Suppressor macrophage treated with lipopolysaccharide for 1 hour (primary cell): ENCODE measurements at places on chromosomes 5 and 9.

- DNase-seq = no peak
Measured at GRCh38 chr5:142636093-142636492, 49.8 kb downstream of the FGF1 start.

DNA sequence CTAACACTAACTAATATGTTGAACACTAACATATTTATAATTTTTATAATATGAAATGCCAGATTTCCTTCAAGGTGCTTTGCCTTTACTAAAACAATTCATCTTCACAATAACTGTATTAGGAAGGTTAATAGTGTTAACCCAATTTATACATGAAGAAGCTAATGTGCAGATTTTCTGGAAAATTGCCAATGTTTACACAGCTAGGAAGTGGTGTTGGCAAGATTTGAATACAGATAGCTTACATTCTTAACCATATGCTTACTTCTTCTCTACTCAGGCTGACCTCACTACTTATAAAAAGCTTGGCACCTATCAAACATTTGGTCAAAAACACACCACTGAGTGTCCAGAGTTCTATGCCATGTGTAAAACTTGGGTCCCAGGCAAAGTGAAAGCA, 445.4 kb upstream of the ITGA1 start:
- no peak for DNase-seq

DNA sequence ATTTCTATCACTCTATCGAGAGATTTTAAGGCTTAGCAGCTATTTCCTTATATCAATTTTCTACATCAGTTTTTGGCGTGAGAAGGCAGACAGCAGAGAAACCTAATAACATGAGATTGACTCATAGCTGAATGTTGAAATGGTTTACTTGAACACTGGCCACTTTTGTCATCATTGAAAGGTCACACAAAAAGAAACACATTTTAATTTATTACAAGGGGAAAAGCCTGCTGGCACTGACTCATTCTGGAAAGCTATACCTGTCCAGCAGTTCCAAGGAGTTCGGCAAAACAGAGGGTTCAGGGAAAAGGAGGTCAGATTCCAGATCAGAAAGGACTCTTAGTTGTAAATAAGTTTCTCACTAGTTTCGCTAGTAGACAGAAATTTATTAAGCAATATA, 566.4 kb downstream of the DNAH5 start:
- DNase-seq = no peak

DNA sequence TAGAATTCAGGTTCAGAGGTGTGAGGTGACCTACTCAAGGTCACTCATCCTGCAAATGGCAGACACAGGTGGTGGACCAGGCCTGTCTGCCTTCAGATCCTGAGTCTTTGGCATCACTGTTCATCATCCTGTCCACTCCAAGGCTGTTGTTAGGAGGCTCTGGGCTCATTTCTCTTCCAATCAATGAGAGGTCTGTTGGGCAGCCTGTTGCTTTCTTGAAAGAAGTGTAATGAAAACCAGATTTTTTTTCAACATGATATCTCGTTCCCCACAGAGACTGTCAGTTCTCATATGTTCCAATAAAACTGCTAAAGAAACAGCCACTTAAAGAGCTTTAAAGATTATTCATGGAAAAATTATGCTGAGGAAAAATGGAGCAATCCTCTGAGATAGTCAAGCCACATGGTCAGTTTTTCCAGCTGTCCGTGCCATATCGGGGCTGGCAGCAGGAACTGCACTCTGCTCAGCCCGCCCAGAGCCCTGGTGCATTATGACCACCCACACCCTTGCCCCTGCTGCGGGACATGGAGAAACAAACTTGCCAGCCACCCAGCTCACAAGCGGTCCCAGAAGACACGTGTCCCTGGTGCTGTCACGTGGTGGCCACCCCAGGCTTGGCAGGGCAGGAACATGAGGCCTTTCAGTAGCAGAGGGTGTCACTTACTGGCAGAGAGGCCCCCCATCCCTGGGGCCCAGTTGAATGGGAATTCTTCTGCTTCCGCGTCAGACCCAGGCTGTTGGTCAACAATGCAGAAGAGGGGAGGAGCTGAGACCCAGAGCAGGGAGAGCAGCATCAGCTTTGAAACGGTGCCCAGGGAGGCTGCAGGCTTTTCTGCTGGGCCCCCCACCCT, 63.7 kb upstream of the ANGPTL2 start:
- DNase-seq = no peak

DNA sequence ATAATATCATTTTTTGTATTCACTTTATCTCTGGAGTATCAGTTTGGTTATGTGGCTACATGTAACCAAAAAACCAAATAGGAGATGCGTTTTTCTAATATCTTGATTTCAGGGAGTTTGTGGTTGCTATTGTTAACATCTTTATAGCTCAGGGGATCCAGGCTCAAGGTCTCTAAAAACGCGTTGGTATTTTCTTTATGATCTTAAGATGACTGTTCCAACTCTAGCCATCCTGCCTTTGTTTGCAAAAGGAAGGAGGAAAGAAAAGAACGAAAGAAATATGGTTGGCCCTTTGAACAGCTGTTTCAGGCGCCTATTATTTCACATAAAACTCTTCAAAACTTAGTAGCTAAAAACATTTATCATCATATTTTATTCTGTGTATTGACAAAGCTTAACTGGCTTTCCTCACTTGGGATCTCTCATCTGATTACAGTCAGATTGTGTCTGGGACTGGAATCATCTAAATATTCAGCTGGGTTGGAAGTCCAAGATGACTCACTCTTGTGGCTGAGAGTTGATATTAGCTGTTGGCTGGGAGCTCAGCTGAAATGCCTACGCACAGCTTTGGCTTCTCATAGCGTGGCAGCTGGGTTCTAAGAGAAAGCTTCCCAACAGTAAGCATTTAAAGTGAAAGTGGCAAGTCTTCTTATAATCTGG, 60.1 kb downstream of the FAM174A start:
- DNase-seq = peak; percentile 3

- no peak for DNase-seq
Measured at GRCh38 chr5:106825374-106825773, 845.4 kb downstream of the EFNA5 start.

- no peak for DNase-seq
Measured at GRCh38 chr5:131536850-131537448, 98.1 kb downstream of the RAPGEF6 start.

- DNase-seq = peak; percentile 54
Measured at GRCh38 chr5:151066920-151067319, 13.9 kb downstream of the TNIP1 start.

DNA sequence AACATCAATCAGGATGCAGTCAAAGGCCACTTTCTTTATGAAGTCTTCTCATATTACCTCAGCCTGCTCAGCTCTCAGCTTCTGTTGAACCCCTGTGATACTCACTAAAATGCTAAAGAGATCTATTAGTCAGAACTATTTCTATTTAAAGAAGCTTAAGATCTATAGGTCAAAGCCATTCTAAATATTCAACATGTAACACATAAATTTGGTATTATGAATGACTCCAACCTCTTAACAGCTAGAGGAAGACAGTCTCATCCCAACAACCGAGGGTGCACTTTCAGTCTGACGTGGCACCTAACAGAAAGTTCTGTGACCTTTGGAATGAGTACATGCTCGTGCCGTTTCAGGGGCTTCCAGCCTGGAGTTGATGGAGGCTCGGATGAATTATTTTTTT, 301.5 kb upstream of the VLDLR start:
- no peak for DNase-seq

DNA sequence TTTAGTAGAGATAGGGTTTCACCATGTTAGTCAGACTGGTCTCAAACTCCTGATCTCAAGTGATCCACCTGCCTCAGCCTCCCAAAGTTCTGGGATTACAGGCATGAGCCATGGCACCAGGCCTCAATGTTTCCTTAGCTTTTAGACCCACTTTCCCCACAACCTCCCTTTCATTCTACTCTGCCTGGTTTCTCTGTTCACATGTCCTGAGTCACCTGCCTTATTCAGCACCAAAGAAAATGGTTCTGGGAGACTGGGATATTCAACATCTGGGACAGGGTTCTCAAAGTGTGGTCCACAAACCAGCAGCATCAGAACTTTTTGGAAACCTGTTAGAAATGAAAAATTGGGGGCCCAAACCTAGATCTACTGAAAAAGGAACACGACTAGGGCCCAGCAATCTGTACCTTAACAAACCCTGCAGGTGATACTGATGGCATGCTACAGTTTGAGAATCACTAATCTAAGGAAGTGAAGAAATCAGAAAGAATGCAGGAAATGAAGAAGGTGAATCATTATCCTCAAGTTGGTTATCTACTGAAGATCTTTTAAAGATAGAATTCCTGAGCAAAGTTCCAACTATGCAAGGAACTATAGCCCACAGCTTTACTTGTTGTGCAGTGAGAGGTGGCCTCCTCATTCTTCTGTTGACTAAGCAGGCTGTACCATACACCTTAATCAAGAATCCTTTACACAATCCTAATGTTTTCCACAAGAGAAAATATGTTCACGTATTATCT, 51.8 kb upstream of the CTNNAL1 start:
- no peak for DNase-seq

- no peak for DNase-seq
Measured at GRCh38 chr9:17888066-17888465, 309.2 kb downstream of the SH3GL2 start.

GRCh38 chr5:126963822-126964375, 66.5 kb downstream of the MARCHF3 start:
- DNase-seq = no peak

DNA sequence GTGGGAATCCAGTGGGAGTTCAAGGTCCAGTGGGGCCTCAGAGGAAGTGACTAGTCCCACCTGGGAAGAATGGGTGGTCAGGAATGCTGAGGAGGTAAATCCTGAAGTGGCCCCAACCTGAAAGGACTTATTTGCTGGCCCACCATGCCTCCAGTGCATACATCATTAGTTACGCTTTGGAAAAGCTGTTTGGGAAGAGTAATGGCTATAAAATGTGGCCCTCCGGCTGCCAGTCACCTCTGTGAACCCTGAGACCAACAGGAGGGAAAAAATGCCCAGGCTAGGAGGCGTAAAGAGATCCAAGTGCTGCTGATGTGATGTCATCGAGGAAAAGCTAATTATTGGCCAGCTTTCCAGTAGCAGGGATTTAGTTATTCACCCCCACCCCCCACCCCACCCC, 2.7 kb upstream of the SLC26A2 start:
- DNase-seq = no peak

GRCh38 chr5:77981820-77982219, 205.7 kb upstream of the TBCA start:
- no peak for DNase-seq

DNA sequence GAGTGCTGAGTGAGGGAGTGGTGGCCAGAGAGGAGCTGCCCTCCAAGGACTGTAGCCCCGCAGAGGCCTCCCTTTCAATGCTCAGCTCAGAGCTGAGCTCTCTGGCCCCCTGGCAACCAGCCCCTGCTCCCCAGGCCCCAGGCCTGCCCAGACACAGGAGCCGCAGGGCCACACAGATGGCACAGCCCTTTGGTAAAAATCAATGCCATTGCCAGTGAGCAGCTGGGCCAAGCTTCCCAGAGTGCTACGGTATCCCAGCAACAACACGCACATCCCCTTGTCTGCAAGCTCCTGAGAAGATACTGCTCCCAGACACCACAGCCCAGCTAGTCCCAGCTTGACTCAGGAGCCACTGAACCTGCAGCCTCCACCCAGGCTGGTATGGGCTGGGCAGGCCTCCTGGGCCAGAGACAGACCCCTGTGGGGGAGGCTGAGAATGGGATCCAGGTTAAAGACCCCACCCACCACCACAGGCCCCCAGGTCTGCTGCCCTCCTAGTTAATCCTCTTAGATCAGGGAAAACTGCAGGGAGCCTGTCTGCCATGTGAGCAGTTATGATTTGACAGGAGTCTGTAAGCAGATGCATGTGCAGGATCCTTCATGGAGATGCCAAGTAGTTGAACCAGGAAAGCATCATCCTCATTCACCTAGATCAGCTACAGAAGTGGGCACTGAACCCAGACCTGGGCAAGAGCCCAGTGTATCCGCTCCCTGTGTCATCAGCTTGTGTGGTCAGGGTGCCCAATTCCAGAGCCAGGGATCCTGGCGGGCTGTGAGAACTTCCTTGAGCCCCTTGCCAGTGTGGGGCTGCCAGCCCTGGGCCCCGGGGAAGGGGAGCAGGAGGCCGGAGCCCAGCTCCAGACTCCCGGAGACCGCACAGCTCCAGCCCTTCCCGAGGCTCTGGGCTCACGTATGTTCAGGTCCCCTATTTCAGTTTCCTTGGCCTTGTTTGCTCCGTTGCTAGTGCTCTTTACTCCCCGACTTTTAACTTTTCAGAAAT, 26.7 kb upstream of the ADAMTS2 start:
- no peak for DNase-seq

DNA sequence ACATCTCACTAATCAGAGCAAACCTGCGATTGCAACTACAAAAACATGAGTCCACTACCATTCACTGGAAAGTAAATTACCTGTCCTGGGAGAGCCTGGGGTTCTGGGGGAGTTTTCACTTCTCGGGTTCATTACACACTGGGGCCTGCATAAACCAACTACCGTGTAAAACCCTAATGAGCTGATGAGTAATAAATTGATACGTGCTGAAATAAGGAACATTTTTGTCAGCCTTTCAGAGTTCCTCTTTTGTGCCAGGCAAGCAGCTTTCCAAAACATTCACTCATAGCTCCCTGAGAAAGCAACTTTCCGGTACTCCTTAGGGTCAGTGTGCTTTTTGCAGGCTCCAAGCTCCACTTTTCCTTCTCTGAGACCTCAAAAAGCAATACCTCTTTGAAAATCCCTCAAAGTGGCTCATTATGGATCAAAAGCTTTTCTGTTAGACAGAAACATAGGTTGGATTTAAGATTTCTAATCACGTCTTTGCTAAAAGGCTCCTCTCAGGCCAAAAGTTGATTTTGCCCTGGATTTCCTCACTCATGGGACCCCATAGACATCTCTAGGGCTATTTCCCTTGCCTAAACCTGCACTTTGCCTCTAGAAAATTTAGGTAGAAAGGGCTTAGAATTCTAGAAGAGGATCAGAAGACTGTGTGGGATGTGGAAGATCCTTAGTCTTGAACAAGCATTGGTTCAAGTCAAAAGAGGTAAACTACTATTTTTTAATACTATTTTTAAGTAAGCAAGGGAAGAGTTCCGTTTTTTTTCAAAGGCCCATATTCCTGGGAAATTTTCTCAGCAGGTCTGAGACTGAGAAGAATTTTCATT, 74.8 kb downstream of the ST8SIA4 start:
- peak; percentile 84 for DNase-seq

GRCh38 chr9:114304416-114305188, 18.3 kb upstream of the ORM1 start:
- DNase-seq = no peak

DNA sequence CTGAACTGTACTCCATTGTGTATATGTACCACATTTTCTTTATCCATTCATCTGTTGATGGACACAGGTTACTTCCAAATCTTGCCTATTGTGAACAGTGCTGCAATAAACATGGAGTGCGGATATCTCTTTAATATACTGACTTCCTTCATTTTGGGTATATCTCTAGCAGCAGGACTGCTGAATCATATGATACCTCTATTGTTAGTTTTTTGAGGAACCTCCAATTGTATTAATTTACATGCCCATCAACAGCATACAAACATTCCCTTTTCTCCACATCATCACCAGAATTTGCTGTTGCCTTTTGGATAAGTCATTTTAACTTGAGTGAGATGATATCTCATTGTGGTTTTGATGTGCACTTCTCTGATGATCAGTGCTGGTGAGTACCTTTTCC, 81.8 kb upstream of the FAM120A start:
- DNase-seq = peak; percentile 30
